GM06990 (cell line): ENCODE measurements at places on chromosomes 3 and 15.

- DNase-seq, result peak; percentile 52
Observed at GRCh38 chr15:65862682-65863081, 6.6 kb upstream of the RAB11A start.

GRCh38 chr3:124207077-124207476, 215.2 kb upstream of the ROPN1 start:
- peak; percentile 6 for DNase-seq

DNA sequence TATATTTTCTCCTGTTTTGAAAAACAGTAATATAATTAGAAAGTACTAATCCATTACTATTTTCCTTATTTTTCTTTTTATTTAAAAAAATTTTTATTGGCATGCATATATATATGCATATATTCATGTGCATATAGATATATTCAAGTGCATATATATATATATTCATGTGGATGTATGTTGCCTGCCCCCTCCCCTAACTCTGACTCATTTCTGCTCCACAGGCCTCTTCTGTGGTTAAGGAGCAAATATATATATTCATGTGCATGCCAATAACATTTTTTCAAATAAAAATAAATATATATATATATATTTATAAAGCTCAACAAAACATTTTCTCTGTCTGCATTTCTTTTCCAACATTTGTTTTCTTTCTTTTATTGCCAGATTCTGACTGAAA, 13.6 kb upstream of the CORO2B start:
- DNase-seq, result no peak

DNA sequence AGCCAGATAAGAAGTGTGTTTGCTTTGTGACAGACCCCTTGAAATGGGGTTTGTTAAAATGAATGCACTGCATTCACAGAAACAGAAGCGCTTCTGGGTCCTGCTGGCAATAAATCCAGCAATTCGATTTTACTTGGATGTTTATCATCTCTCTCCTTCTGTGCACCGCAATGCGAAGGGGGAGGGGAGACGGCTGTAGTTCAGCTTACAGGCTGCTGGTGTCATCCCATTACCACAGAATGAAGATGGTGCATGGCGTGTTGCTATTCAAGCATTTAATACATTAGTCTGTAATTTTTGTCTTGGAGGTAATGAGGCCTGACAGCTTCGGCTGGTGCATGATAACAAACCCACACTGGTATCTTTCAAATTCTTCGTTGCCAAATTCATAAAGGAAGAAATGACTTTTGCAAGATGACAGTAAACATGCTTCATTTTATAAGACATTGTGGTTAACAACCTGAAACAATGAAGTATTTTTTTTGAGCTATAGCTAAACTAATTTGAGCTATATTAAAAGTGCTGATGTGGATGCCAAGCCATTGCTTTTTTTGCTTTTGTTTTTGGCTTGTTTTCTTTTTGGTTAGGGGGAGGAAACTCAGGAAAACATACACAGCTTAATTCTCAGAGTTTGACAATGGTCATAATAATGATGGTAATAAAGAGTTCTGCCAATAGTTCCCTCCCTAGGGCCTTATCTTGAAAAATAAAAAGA, 418.3 kb downstream of the OTOL1 start:
- DNase-seq, result no peak

DNA sequence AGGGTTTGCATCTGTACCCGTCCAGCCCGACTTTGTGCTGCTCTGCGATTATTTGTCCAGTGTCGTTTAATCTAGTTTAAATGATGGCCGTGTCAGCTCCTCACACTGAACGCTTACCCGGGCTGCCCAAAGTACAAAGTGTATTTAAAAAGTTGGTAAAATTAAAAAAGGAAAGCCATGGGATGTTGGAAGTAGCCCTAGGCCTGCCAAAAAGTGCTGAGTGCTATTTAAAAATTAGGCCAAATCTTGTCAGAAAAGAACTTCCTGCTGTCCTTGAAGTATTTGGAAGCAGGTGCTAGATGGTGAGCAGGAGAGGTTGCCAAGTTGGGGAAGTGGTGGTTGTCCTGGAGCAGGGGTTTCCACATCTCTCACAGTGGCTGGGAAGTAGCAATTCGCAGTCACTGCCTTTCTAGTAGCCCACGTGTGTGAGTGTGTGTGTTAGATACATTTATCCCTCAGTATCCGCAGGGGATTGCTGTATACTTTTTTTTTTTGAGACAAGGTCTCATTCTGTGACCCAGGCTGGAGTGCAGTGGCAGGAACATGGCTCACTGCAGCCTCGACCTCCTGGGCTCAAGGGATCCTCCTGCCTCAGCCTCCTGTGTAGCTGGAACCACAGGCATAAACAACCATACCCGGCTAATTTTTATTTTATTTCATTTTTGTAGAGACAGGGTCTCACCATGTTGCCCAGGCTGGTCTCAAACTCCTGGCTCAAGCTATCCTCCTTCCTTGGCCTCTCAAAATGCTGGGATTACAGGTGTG, 664 bp downstream of the PPCDC start:
- DNase-seq, result no peak

- DNase-seq, result no peak
Observed at GRCh38 chr3:64616953-64617352, 70.8 kb downstream of the ADAMTS9 start.

- DNase-seq, result no peak
Observed at GRCh38 chr3:173943264-173943663, 545.7 kb downstream of the NLGN1 start.

GRCh38 chr3:53989946-53990345, 98.3 kb upstream of the SELENOK start:
- DNase-seq, result no peak

GRCh38 chr3:15216501-15216900, 10.5 kb downstream of the CAPN7 start:
- DNase-seq, result no peak

- DNase-seq, result no peak
Observed at GRCh38 chr3:16148783-16149182, 25.7 kb upstream of the GALNT15 start.

DNA sequence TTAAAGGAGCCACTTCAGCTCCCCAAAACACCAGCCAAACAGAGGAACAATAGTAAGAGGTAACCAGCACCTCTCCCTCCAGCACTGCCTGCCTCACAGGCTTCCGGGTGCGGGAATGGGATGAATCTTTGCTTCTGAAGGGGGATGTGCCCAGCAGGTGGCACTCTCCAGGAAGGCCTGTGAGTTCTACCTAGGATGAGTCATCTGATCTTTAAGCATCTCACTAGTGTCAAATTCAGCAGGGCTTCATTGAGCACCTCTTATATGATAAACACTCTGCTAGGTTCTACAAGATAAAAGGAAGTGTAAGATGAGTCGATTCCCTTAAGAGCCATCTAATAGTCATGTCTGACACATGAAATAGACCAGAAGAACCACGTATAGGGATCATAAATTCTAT, 237.4 kb upstream of the UMPS start:
- no peak for DNase-seq

GRCh38 chr3:17518189-17519059, 224.0 kb downstream of the TBC1D5 start:
- DNase-seq, result no peak
